Activated T-cell treated with anti-CD3 and anti-CD28 coated beads, Interleukin-2, amount 50 U/mL, for 4 hours (primary cell): ENCODE measurements at places on chromosomes 11 and 22. TPM values are rescaled to one million over a fixed set of nuclear protein-coding genes. Genes with fewer than 3 reads are reported as not detected.

Gene ARHGEF17
- total RNA-seq, result 0.13 TPM

DNA sequence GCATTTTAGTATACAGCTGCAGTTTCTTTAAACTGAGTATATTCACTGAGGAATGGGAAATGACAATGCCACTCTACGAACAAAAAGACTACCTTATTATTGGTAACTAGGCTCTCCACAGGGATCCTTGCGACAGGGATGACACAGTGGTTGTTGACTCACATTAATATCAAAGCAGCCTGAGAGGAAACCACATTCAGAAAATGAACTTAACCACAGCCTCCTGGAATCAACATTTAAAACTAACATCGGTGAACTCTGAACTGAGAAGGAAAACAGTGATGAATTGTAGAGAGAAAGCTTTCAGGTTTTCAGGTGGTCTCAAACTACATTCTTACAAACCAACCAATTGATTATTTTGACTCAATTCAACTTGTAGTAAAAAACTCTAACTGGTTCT is 90.3 kb upstream of the MTMR2 start:
- DNase-seq, result peak; percentile 34

GRCh38 chr11:106446955-106447354 is 369.5 kb downstream of the AASDHPPT start:
- DNase-seq, result no peak

DNA sequence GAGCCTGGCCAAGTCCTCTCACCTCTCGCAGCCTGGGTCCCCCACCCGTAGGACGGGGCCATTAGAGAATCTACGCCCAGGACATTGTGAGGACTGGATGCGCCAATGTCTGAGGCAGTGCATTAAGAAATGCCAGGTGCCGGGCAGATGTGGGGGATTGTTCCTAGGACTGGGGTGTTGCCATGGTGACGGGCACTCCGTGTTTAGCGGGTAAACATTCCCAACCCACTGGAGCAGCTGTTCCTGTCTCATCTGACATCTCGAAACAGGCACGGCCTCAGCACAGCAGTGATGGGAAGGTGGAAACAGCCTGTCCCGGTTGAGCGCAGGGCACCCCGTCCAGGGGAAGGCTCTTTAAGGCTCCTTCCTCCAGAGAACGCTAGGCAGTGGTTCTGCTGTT is 99.6 kb upstream of the RTL6 start:
- DNase-seq, result no peak

GRCh38 chr11:43396617-43397016 is 37.9 kb downstream of the TTC17 start:
- DNase-seq, result no peak

DNA sequence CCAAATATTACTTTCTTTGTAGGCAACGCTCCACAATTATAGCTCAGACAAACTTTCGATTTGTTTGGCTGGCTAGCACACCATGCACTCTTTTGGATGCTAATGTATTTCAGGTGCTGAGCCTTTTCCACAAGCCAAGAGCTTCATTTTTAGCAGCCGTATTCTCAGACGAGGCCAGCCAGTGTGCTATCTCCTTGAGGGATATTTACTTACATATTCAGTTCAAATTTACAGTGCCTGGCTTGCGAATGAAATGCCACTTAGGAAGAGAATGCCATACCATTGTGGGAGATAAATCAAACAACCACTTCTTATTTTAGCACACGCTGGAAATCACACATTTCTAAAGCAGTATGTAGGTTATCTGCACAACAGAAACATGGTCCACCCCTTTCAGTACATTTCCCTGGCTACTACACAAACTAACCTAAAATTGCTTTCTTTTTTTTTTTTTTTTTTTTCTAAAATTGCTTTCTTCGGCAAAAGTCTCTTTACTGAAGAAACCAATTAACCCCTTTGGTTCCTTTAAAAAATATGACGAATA is 236.9 kb downstream of the CADM1 start:
- no peak for DNase-seq

- DNase-seq, result no peak
Observed at GRCh38 chr11:32267679-32268187, 167.6 kb downstream of the WT1 start.

Gene GPHA2
- total RNA-seq, result not detected

- DNase-seq, result no peak
Observed at GRCh38 chr22:45278125-45278524, 6.6 kb upstream of the UPK3A start.

Gene SERHL2
- 0.55 TPM for total RNA-seq

DNA sequence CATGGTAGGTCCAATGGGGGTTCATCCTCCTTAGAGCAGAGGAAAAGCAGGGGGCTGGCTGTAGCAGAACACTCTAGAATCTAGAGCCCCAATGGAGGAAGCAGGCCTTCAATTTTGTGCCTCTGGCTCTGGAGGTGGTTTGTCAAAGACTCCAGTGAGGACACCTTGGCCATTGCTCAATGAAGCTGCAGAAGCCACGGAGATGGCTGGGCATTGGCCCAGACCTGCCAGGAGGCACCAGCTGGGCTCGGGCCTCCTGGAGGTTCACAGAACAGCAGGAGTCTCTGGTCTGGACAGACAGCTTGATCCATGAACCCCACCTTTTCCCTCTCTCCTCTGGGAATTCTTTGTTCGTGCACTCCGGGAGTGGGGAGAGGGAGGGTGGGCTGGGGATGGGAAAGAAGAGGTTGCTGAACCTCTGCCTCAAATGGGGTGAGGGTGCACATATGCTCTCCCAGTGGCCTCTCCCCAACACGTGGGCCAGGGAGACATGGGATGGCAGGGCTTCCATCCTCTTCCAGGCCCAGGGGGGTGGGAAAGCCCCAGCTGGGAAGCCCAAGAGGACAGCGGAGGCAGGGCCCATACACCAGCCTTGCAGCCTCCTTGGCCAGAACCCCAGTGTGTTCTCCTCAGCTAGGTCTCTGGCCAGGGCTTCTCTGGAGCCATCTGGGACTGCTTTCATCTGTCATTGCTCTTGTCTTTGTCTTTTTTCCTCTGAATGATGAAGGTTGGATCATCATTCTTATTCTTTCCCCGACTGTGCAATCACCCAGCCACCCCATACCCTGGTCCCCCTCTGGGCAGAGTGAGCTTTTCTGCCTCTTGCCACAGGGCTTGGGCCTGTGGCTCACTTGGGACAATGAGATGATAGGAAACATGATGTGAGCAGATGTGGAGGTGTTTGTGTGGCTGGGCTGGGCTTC is 1019.4 kb downstream of the BRD1 start:
- DNase-seq, result no peak

Gene OR51I1
- not detected for total RNA-seq

Gene SMTNL1
- total RNA-seq, result not detected

GRCh38 chr11:104583857-104584256 is 314.4 kb downstream of the CASP12 start:
- DNase-seq, result no peak

Gene JAML
- total RNA-seq, result 153 TPM
